Right forelimb (tissue), 1 donor: ENCODE measurements at places on chromosomes 2 and 18.

- no peak for DNase-seq
These were observed 86.2 kb upstream of the SALL3 start for GRCh38 chr18:78893281-78894032.

DNA sequence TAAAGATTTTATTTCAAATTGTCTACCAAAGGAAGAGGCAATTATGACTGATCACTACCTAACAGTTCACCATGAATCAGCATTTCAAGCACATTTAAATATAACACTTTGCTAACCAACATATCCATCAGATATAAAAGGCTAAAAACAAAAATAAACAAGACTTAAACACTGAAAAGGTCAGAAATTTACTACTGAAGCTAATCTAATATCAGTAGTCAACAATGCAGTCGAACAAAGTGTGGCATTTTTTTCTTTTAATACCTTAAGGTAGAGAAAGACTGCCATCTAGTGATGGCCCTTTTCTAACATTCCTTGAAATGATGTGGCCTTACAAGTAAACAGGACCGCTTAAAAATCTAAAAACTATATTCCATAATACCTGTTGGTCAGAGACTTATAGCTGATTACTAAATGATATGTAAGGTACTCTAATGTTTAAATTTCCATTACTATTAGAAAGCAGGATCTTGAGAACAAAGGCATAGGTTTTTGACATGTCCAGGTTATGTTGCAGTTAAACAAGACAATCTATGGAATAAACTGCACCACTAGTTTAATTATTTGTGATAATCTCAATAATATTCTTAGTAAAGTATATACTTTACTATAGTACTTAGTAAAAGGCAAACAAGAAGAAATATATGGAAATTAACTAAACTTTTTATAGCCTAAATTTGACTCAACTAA is 80.0 kb downstream of the EXOC6B start:
- DNase-seq = no peak

- no peak for DNase-seq
These were observed 248.9 kb downstream of the TDRD15 start for GRCh38 chr2:21372654-21373053.

DNA sequence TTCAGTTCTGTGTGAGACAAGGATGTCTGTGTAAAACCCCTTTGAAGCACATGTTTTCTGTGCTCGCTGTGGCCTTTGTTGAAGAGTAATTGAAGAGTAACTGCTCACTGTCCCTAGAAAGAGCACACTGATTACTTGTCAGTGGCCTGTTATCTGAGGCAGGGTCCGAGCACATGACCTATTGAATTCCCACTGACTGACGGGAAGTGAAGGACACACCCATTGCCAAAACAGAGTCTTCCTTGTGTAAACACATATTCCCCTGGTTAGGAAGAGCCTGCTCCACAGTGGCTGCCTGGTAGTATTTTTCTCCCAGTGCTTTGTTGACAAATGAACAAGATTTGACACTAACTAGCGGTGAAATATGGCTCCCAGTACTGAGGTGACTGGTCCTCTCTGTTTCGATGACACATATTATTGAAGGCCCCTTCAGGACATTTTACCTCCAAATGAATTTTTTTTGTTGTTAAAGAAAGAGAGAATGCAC is 148.5 kb upstream of the GYPC start:
- no peak for DNase-seq

DNA sequence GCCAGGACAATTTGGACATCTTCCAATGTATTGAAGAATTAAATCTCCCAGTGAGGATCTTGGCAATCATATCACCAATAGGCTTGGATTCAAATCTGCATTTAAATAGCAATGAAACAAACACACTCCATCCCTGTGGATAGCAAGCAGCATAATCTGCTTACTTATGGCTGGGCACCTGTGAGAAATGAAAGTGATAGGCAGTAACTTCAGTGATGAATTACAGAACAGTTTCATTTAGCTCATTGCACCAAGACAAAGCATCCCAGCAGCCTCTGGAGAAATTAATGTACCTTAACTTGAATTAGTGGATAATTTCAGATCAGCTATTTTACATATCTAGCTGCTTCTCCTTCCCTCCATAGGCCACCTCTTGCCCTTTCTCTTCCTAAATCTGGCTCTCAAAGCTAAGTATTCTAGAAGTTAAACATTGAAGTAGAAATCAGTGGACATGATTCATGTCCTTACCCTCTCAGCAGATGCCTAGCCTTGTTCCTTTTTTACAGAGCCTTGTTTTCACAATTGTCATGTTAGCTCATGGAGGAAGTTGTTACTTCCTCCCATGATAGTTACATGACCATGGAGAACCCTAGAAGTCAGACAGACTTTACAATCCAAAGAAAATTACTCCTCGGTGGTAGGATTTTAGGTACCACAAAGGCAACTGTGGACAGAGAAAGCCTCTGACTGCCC is 88.5 kb upstream of the TACR1 start:
- DNase-seq = no peak

DNA sequence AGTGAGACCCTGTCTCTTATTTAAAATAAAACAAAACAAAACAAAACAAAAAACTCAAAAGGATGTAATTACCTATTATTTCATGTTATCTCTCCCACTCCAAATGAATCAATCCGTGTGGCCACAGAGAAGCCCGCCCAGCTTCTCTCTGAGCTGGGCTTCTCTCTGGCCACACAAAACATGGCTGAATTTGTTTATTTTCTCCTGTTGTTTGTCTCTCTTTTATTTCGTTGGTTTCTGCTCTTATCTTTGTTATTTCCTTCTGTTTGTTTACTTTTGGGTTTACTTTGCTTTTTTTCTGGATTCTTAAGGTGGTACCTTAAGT is 1.5 kb upstream of the TRABD2A start:
- no peak for DNase-seq
